ENCODE measurements at places on chromosomes 6 and 20.
A peak's percentile ranks its signal among the peaks of the same experiment; 100 is the strongest.

DNA sequence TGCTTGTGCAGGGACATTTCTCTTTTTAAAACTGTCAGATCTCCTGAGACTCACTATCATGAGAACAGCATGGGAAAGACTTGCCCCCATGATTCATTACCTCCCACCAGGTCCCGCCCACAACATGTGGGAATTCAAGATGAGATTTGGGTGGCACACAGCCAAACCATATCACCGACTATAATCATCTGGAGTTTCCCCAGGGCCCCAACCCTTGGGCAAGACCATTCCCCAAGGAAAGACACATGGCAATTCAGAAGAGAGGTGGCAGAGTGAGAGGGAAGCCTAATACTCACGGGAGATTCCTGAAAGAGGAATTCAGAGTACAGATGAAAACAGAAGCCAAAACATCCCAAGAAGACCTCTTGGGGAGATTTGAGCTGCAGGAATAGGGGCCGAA lies 291.0 kb upstream of the PLCB4 start:
- DNase-seq: no peak

GRCh38 chr6:68756454-68757375 lies 121.6 kb downstream of the ADGRB3 start:
- no peak for DNase-seq

- DNase-seq: no peak
These were observed 20.1 kb upstream of the EMILIN3 start for GRCh38 chr20:41386502-41387427.

DNA sequence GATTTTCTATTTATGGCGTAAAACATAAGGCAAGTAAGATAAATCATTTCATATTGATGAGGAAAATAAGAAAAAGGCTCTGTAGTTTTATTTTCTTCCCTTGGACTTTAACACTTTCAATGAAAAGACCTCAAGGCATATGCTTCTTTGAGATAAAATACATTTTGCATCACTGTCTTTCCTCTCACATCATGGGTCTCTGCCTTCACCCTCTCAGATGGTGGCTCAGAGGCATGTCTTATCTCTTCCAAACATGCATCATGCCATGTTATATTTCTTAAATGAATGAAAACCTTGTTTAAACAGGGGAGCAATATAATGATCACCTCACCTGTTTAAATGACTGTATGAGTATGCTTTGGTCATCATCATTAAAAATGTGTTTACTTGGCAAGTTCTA lies 59.3 kb downstream of the PRL start:
- no peak for DNase-seq

DNA sequence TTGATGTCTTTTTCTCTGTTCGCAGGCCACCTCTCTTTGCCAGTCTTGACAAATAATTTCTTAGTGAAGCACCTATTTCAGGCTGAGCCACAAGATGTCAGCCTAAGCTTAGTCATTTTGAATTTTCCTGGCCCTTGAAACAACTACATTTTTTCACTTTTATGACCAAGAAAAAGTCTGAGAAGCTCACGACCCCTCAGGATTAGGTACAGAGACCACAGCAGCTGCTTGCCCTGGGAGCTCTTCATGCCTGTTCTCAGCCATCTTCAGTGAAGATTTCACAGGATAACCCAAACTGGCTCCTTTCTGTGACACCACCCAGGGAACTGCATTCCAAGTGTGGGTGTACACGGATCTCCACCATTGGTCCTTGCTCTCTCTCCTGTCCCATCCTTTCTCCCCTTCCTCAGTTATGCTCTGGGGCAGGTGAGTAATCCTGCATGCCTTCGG lies 38.4 kb upstream of the SPTLC3 start:
- no peak for DNase-seq

GRCh38 chr6:137772541-137773250 lies 94.4 kb upstream of the TNFAIP3 start:
- no peak for DNase-seq

DNA sequence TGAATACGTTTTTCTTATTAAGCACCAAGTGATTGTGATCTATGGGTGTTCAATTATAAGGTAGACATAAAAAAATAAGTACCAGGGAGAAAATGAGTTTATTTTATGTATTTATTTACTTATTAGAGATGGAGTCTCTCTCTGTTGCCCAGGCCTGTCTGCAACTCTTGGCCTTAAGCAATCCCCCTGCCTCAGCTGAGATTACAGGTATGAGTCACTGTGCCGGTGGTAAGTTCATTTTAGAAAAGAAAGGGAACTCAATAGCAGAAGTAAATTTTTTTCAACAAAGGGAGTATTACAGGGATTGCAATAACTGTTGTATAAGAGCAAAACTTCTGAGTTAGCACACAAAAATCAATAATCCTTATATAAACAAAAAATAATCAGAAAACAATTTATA lies 98.7 kb upstream of the FUT9 start:
- DNase-seq: no peak

DNA sequence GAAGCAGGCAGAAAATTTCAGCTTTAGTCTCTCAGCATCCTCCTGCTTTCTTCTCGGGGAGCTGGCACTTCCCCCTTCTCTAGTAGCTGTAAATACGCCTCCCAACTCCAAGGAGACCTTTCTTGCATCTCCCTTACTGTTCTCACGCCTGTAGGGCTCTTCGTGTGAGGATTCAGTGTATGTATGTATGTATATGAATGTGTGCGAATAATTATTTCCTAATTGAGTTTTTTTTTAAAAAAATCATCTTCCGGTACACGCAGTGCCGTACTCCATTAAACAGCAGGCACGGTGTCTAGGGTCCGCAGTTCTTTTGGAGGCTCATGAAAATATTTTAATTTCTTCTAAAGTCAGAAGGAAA lies 85.4 kb downstream of the HFE start:
- DNase-seq: peak; percentile 27

DNA sequence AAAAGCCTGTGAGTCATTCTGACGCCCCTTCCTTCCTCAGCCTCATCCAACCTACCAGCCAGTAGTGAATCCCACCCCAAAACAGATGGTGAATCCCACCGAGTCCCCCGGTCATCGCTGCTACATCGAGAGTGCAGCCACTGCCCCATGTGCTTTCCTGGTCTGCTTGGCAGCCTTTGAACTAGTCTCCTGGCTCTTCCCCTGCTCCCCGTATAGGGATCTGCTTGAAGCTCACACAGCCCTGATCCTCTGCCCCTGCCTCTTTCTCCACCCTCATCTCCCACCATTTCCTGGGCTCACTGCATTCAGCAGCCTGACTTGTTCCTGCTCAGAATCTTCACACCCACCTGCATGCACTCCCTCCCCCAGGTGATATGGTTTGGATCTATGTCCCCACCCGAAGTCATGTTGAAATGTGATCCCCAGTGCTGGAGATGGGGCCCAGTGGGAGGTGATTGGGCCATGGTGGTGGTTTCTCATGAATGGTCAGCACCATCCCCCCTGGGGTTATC lies 14.6 kb downstream of the SYNJ2 start:
- DNase-seq: no peak

GRCh38 chr6:109295109-109295773 lies 87.0 kb downstream of the CD164 start:
- no peak for DNase-seq

GRCh38 chr6:109612268-109612667 lies 78.7 kb downstream of the AK9 start:
- DNase-seq: no peak

DNA sequence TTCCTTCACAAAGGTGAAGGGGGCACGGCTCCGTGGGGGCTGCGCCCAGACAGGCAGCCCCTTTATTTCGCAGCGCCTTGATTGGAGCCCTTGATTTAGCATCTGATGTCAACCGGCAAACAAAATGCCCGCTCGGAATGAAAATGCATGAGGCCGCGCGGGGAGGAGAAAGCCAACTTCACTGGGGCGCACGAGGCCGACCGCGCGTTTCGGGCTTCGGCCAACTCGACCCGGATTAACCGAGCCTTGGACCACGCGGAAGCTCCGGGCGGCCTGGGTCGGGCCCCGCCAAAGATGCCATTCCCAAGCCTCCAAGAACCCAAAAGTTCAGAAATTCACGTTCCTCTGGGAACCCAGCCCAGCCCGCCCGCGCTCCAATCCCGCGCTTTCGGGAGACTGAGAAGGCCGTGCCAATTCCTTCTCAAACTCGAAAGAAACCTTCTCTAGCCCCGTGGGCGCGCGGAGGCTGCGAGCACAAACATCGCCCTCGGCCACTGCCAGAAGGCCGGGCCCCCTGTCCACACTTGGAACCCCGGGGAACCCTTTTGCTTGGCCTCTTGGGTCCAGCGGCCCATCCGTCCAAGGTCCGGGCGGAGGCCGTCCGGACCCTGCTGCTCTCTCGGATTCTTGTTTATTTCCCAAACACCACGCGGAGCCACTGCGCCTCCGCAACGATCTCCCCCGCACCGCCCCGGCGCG lies 879 bp upstream of the INSM1 start:
- DNase-seq: peak; percentile 98

- DNase-seq: no peak
These were observed 8.3 kb downstream of the NT5E start for GRCh38 chr6:85458184-85458583.

DNA sequence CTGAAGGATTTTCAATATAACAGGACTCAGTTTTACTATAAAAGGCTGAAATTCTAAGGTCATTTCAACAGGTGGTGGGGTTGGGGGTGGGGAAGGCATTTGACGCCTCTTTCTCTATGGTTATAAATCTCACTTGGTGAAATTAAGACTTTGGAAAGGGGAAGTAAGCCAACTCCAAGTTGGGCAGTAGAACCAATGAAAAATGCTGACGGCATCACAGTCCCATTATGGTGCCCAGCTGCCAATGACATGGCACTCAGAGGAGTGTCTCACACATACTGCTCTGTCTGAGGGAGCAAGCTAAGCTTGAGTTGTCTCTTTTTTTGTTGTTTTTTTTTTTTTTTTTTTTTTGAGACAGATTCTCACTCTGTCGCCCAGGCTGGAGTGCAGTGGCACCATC lies 4.7 kb downstream of the SLC16A10 start:
- DNase-seq: no peak

DNA sequence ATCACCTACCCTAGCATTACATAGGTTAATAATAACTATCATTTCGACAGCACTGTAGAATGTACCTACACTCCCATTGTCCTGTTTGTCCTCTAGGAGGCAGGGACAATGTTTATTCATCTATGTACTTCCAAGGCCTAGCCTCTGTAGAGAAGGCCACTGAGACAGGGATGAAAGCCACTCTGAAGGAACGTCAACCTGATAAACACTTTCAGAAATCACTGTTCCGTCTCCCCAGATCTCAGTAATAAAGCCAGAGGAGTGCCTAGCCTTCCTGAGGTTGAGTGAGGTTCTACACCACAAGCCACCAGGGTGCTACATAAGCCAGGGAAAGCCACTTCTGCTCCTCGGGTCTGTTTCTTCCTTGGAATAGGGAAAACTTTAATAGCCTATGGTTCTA lies 44.8 kb downstream of the POPDC3 start:
- no peak for DNase-seq

DNA sequence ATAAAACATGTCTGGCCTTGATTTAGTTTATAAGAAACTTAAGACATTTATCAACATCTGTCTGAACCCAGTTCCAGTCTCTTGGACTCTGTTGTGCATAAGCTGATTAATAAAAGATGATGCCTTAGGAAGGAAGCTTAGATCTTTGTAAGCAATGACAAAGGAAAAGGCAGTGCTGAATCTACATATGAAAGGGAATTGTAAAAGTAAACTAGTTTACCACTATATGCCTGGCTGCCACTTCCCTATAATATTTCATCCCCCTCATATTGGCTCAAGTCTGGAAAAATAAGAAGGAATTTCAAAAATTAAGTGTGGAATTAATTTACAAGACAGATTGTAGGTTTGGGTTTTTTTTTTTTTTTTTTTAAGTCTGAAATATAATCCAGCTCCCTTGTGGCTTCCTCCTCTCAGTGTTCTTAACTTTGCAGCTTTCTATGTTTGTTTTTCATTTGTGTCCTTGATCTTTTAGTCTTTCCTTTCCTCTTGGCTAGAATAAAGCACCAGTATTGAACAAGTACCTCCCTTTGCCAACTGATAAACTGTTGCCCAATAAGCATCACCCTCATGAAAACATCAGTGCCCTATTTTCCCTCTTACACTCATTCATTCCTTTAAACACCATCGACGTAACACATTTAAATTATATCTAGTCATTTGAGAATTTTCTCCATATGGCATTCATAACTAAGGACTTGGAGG lies 146.7 kb upstream of the TBX18 start:
- DNase-seq: no peak

DNA sequence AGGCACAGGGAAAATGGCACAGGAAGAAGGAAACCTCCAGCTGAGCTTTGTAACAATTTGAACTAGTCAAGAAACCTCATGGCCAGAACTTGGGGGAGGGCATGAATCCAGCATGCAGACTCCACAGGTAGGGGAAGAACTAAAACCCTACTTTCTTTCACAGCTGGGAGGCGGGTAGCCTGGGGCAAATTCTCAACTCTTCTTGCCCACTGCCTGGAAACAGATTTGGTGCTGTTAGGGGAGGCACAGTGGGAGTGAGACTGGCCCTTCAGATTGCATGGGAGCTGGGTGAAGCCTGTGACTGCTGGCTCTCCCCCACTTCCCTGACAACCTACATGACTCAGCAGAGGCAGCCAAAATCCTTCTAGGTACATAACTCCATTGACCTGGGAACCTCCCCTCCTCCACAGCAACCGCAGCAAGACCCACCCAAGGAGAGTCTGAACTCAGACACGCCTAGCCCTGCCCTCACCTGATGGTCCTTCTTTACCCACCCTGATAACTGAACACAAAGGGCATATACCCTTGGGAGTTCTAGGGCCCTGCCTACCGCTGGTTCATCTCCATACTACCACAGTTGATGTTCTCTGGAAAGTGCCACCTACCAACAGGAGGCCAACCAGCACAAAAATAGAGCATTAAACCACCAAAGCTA lies 37.2 kb upstream of the TRIM27 start:
- no peak for DNase-seq

DNA sequence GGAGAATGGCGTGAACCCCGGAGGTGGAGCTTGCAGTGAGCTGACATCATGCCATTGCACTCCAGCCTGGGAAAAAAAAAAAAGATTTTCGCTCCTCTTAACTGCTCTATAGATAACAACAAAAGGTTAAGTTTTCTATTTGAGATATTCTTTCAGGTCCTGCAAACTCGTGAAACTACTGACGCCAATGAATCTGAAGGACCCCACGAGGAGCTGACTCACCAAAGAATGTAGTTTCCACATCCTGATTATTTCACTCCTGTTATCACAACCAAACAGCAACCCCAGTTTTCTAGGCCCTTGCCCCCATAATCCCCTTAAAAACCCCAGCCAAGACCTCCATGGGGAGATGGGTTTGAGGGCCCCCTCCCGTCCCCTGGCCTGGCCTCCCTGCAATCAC lies 58.7 kb downstream of the OTOR start:
- no peak for DNase-seq

DNA sequence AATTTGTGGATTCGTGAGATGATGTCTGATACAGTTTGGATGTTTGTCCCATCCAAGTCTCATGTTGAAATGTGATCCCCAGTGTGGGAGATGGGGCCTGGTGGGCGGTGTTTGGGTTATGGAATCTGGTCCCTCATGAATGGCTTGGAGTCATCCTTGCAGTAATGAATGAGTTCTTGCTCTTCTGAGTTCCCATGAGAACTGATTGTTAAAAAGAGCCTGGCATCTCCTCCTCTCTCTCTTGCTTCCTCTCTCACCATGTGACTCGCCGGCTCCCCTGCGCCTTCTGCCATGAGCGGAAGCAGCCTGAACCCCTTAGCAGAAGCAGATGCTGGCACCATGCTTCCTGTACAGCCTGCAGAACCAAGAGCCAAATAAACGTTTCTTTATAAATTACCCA lies 30.5 kb upstream of the RPP40 start:
- no peak for DNase-seq

- no peak for DNase-seq
These were observed 95.1 kb downstream of the KCNQ5 start for GRCh38 chr6:72716916-72717315.
